Activated CD4-positive, alpha-beta T cell treated with anti-CD3 and anti-CD28 coated beads, Interleukin-2, amount 50 U/mL, for 24 hours (primary cell): ENCODE measurements at places on chromosomes 7 and 10.

DNA sequence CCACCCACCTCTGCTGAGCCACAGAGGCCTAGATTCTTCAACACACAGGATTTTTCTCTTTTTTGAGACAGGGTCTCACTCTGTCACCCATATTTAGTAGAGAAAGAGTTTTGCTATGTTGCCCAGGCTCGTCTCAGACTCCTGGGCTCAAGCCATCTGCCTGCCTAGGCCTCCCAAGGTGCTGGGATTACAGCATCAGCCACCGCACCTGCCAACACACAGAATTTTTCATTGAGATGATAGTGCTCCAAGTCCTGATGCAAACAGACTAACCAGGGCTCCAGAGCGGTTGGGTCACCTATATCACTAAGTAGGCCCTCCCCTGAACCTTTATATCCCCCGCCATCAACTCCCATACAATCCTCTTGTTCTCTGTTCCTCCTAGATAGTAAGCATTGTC is 24.4 kb upstream of the ADRB1 start:
- DNase-seq = no peak

- peak; percentile 65 for DNase-seq
These were observed at the start of gene NFE2L3 for GRCh38 chr7:26151953-26152781. NFE2L3 (plus strand) TSS chr7:26152198; CDS start chr7:26152499, 301 bp downstream.

- no peak for DNase-seq
These were observed 115.9 kb upstream of the ADAM12 start for GRCh38 chr10:126504063-126504760.

- no peak for DNase-seq
These were observed 84.0 kb downstream of the SORBS1 start for GRCh38 chr10:95477175-95477520.
